ENCODE measurements at places on chromosomes 3 and 15.

- DNase-seq, result no peak
Observed at GRCh38 chr3:111311709-111312235, 230.2 kb upstream of the CD96 start.

DNA sequence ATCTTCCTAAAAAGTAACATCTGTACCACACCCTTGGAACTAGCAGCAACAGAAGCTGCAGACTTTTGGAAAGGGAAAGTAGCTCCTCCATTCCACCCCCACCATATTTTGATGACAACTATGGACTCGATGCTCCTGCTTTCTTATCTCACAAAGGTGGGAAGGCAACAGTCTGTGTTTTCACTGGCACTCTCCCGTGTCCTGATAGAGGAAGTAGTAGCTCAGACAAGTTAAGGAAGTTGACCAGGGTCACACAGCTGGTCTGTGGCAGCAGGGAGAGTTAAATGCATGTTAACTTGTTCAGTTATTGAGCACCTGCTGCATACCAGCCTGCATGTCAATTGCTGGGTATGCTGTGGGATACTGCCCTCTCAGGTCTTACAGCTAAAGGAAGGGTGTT lies 33.1 kb downstream of the BHLHE40 start:
- DNase-seq, result no peak

- DNase-seq, result no peak
Observed at GRCh38 chr3:70247955-70248354, 64.5 kb downstream of the MDFIC2 start.

DNA sequence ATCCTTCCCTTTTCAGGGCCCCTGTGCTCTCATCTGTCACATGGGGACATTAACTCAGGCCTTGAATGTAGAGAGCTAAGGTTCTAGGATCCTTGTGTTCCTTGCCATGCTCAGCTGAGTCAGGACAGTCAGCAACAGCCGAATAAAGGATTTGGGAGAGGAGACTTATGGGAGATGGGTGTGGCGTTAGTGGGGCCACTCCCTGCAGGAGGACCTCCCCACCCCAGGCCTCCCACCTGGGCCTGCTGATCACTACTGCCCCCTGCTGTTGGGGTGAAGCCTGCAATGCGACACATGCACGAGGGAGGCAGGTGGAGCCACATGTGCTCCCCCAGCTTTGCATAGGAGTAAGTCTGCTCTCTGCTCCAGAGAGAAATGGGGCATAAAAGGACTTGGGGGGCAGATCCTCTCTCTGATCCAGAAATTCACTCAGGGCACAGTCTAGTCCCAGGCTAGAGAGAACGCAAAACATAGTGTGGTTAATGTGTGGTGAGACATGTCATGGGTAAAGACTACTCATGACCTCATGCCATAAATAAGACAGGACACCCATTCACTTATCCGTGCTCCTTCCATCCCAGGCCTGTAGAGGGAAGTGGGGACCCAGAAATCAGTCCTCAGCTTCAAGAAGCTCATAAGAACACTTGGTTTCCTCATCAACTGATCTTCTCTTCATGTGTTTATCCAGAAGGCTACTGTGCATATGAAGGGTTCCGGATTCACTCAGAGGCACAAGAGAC lies 19.4 kb downstream of the RBP1 start:
- DNase-seq, result no peak

- no peak for DNase-seq
Observed at GRCh38 chr3:15055019-15055557, 10.0 kb downstream of the MRPS25 start.

- DNase-seq, result no peak
Observed at GRCh38 chr3:9500108-9501050, 53.2 kb downstream of the LHFPL4 start.

- DNase-seq, result no peak
Observed at GRCh38 chr3:60912142-60912541, 339.1 kb downstream of the FHIT start.

DNA sequence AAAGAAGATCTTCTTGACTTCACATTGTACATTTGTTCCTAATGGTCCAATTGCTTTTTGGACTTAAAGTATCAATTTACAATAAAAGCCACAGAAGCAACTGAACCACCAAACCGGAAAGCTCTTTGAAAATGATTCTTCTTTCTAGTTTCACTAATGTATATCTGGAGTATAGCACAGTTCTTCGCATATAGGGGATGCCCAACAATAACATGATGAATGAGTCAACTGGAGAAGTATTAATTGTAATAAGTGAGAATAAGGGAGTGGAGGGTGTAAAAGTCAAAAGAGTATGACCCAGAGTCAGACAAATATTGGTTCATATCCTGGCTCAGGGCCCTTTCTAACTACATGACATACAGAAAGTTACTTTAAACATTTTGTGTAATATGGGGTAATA lies 425.2 kb downstream of the ZBTB20 start:
- DNase-seq, result no peak

GRCh38 chr15:92407916-92408315 lies 14.2 kb downstream of the ST8SIA2 start:
- no peak for DNase-seq

- DNase-seq, result no peak
Observed at GRCh38 chr15:59993950-59994401, 10.1 kb upstream of the FOXB1 start.

- no peak for DNase-seq
Observed at GRCh38 chr3:25507811-25508210, 79.7 kb downstream of the RARB start.

DNA sequence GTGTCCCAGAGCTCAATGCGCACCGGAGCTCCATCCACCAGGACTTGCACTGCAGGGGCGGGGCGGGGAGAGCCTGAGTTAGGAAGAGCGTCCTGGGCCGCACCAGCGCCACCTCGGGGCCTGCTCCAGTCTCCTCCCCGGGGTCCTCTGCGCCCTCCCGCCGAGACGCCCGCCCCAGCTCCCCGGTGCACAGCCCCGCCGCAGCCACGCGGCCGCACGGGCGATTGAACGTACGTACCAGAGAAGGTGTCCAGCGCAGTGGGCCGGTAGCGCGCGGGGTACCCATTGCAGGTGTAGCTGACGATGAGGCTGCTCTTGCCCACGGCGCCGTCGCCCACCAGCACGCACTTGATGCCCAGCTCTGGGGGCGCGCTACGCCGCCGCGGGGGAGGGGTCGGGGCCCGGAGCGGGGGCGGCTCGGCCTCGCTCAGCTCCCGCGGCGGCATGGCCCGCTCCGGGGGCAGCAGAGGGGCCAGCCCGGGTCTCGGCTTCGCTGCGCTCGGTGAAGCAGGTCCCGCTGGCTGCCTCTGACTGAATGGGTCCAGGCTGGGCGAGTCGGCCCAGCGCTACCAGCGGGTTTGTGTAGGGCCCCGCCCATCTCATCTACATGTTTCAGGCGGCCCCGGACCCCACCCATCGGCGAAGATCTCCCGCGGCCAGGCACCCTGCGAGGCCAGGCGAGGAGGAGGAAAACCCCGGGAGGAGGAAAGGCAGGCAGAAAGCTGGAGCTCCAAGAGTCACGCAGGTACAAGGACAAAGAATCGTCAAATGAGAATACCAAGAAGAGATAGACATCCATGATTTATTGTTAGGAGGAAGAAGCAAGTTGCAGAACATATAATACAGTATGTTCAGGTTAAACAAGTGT lies at the start of gene RHOV:
RHOV (minus strand) TSS at position 541 of the 868 bp plus-strand sequence; CDS start at position 446, 95 bp downstream.
- no peak for DNase-seq
